ENCODE measurements at places on chromosomes 4 and X.

- peak; percentile 50 for DNase-seq
These were observed at the start of gene CHM for GRCh38 chrX:86047174-86047935. TSS of gene CHM (minus strand) at chrX:86047558. CDS start at chrX:86047532, 26 bp downstream.

DNA sequence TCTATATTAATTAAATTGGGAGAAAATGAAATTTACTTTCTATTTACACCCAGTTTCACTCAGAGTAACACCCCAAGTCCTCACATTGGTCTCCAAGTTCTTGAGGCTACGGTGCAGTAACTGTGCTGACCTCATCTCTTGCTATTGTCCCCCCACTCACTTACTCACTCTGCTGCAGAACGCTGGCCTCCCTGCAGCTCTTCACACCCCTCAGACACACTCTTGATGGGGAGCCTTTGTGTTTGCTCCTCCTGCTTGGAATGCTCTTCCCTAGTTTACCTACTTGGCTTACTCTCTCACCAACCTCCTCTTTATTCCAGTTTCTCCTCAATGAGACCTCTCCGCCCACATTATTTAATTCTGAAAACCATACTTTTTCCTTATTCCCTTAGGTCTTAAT lies 22.2 kb upstream of the SPARCL1 start:
- no peak for DNase-seq

DNA sequence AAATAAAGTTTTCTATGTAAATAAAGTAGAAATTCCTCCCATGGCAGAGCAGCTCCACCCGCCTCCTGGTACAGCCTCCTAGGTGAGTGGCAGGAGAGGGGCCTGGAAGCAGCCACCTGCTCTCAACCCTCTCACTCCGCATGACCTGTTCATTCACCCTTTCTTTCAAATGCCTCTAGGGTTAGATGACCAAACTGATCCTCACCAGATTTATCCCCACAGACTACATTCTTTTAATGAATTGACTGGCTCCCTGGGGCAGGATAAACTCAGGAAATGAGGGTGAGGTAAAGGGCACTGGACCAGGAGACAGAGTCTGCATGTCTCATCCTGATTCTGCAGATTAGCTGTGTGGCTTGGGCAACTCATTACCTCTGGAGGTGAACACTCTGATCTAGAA lies 32.6 kb upstream of the NKX6-1 start:
- DNase-seq, result no peak

DNA sequence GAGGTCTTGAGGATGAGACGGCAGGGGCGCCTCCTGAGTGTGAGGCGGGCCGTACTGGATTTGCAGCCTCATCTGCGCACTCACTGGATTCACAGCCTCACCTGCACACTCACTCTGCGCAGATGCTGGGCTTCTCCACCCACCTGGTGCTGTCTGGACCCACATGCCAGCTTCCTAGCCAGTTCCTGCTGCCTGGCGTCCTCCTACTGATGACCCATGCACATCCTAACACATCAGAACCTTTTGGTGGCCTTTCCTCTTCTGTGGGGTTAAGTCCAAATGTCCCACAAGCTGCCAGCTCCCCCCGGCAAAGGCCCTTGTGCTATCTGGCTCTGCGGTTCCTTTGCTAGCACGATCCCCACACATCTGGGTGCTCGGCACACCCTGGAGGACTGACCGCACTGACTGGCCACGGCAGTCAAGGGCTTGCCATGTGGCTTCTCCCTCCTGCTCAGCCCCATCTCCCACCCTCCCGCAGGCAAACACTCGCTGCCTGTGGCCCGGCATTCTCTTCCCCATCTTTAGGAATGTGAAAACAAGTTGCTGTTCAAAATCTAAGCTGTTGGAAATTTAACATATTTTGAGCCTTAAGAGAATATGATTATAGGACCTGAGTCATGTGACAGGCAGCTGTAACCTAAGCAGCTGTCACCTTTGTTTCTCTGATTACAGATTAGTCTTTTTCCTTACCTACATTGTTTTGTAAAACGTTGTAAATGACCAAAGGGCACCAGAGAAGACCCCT lies 39.4 kb upstream of the AFAP1 start:
- DNase-seq, result no peak

DNA sequence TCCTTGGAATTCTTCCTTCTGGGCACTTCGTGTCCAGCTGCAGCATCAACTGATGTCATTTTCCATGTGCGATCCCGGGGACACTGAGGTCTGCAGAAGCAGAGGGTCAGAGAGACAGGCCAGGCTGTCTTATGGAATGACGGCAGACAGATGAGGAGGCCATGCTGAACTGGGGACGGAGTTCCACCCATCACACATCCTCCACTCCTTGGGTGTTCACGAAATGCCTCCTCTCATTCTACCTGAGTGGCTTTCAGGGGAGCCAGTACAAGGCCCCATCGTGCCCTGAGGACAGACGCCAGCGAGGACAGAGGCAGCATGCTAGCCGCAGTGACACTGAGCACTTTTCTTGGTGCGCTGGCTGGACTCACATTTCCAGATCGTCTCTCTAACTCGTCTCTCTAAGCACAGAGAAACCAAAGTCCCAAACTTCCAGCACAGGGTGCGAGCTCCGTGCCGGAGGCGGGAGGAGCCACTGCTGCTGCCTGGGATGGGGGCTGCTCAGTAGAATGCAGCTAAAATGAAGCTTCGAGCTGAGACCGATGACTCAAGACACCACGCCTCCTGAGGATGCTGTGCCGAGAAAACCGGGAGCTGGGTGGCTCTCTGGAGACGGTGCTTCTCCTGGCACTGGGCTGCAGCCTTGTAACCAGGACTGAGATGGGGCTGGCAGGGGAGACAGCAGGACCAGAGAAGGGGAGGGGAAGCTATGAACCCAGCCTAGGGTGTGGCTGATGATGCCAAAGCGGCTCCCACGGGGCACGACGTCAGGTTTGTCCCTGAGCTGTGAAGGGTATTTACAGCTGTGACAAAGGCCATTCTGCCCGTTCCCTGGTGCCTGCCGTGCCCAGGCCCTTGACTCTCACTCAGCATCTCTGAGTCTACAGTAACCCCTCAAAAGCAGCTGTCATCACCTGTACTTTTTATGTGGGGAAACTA lies 8.2 kb downstream of the ABLIM2 start:
- DNase-seq, result no peak

GRCh38 chr4:80029364-80029763 lies 43.7 kb downstream of the ANTXR2 start:
- DNase-seq, result no peak

DNA sequence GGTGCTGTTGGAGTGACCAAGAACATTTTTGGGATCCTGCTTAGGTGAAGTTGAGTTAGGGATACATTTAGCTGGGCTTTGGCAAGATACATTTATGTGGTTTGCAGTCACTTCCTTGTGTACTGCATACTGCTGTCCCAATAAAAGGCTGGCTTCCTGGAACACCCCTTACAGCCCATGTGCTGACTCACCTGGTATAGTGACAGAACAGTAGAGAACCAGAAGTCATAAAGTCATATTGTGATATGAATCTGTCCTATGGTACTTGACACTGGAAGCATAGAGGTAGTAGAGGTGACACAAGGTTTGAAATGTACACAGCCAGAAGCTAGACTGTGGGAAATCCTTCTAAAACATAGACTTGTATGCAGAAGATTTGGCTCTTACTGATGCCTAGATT lies 55.3 kb upstream of the SLC25A43 start:
- DNase-seq, result no peak

DNA sequence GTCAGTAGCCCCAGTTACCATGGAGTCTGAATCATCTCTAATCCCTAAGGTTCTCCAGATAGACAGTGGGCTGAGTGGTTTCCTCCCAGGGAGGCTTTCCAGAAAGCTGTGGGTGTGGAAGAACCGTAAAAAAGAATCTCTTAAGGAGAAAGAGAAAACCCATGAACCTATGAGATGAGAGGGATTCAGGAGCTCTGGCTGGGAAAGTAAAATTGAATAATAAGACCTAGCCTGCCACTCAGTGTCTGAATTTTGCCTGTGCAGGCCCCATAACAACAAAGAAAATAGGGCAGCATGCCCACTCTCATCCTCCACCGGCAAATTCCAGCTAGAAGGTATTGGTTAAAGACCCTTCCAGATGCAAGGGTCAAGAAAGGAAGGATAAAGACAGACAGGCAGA lies 16.9 kb downstream of the AWAT2 start:
- DNase-seq, result no peak

GRCh38 chr4:73917081-73917501 lies 47.9 kb downstream of the CXCL1 start:
- peak; percentile 72 for DNase-seq

DNA sequence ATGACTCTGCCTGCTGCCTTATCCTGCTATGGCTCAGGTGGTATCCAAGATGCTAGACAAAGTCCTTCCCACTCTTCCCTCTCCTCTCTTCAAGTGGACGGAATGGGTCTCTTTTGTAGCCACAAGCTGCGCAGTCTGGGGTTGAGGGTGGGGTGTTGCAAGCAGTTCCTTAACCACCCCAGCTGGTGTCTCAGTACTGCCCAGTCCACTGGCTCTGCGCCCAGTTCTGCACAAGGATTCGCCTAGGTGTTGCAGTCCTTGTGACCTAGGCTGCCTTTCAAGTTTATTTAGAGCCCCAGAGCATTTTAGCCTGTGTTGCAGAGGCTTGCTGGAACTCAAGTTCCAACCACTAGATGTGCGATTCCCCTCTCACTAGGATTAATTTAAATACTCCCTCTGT lies 120.7 kb downstream of the NEXMIF start:
- no peak for DNase-seq

DNA sequence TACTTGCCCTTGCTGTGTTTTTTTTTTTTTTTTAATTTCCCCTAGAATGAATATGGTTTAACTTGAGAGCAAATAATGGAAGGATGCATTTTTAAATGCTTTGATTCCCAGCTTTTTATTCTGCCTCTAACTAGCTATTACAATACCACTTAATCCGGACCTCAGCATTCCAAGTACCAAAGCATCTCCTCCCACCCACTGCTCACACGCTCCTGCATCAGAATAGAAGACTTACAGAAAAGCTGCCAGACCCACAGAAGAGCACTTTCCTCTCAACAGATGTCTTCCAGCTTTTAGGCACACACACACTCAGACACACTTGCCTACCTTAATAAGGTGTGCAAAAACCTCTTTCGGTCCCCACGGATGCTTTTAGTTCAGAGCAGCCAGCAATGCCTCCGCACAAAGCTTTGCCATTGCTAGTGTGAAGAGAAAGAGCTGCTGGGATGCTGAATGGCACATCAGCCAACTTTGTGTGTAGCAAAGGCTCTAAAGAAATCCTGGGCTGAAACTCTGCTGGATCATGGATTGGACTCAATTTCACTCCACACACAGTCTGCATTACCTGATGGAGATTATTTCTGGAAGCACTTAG lies 1056.2 kb downstream of the DMD start:
- DNase-seq, result no peak

- no peak for DNase-seq
These were observed 70.5 kb upstream of the IRF2 start for GRCh38 chr4:184544788-184545409.

DNA sequence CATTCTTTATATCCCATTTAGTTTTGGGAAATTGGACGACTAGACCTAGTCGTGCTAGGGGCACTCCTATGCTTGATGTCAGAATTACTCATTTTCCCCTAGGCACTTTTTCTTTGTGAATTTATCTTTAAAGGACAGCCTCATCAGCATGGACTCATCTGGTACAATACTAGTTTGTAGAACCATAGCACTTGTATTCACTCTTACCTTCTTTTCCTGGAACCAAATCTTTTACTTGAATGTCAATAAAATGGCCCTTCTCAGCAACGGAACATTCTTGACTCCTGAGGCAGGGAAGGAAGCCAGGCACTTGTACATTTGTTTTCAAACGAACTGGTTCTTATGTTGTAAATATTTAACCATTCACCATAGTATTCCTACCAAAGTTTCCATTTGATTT lies 187.1 kb downstream of the SHROOM3 start:
- no peak for DNase-seq

- DNase-seq, result no peak
These were observed 674.1 kb downstream of the RAPGEF2 start for GRCh38 chr4:159776961-159777360.

DNA sequence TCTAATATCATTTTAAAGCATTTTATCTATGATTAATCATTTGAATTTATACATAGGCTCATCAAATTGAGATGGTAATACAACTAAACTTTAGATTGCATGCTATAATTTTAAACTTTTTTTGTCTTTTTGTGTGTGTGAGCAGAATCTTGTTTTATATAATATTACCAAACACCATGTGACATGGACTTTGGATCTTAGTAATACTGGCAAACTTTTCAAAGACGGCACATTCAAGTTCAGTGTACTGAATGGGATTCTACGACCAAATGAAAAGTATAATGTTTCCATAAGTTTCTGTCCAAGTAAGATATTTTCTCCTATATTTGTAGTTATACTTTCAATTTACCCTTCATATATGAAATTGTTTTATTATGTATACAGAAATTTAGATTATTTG lies 116.0 kb downstream of the CFAP47 start:
- DNase-seq, result no peak

GRCh38 chr4:63325140-63325539 lies 1084.1 kb downstream of the TECRL start:
- DNase-seq, result no peak

GRCh38 chr4:108008721-108009120 lies 19.0 kb downstream of the HADH start:
- no peak for DNase-seq

DNA sequence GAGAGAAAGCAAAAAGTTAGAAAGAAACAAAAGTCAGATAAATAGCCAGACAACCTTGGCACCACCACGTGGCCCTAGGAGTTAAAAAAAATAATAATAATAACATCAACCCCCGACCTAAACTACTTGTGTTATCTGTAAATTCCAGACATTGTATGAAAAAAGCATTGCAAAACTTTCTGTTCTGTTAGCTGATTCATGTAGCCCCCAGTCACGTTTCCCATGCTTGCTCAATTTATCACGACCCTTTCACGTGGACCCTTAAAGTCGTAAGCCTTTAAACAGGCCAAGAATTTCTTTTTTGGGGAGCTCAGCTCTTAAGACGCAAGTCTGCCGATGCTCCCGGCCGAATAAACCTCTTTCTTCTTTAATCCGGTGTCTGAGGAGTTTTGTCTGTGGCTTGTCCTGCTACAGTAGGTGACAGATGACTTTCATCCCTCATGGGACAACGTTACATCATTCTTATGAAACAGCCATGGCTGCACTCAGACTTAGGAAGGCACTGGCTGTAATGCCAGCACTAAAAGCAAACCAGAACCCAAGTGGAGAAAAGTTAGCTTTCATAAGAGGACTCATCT lies 520 bp downstream of the ACOX3 start:
- no peak for DNase-seq

DNA sequence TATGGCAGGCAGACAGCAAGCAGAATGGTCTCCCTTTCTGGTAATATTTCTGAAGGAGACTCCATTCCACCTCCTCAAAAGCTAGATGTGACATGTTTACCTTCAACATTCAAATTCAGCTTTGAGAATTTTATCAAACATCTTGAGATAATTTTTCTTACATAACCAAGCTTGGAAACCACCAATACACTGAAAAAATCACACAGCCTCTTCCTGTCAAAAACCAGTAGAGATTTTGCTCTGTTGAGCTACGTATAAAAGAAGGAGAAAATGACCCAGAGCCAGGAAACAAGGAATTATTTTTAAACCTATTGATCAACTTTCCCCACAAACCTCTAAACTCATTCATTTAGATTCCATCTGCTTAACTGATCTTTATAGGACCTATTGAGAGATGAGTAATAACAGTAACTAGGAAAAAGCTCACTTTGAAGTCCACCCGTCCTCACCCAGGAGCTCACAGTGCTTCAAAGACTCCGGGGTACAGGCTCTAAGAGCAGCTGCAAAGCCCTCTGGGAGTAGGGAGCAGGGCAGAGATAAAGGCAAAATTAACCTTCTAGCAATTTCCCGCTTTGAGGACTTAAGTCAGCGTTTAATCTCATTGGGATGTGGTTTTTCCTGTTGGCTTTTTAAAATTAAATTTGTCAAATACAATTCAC lies 318.2 kb upstream of the RASGEF1B start:
- no peak for DNase-seq
